Articular chondrocyte of knee joint (primary cell): ENCODE measurements at places on chromosomes 3 and 15. TPM values are rescaled to one million over a fixed set of nuclear protein-coding genes. Genes with fewer than 3 reads are reported as not detected.

Gene CAMP
- total RNA-seq = not detected in 2 replicates

Gene DPPA2
- not detected in 2 replicates for total RNA-seq

Gene CPNE4
- not detected in 2 replicates for total RNA-seq

Gene NOX5
- 0.22 and 0.26 TPM in 2 replicates for total RNA-seq

Gene C2CD4A
- total RNA-seq = 0.11 and 0.26 TPM in 2 replicates

Gene SATB1
- 11.1 and 14.1 TPM in 2 replicates for total RNA-seq

Gene IQCF2
- not detected in 2 replicates for total RNA-seq

Gene RPP25
- 4.0 and 8.1 TPM in 2 replicates for total RNA-seq
